Progenitor cell of endocrine pancreas (in vitro differentiated cells): ENCODE measurements at places on chromosomes 3 and 15. TPM values are rescaled to one million over a fixed set of nuclear protein-coding genes. Genes with fewer than 3 reads are reported as not detected.

- no peak for DNase-seq
Observed at GRCh38 chr3:170768334-170768801, 101.6 kb downstream of the RPL22L1 start.

DNA sequence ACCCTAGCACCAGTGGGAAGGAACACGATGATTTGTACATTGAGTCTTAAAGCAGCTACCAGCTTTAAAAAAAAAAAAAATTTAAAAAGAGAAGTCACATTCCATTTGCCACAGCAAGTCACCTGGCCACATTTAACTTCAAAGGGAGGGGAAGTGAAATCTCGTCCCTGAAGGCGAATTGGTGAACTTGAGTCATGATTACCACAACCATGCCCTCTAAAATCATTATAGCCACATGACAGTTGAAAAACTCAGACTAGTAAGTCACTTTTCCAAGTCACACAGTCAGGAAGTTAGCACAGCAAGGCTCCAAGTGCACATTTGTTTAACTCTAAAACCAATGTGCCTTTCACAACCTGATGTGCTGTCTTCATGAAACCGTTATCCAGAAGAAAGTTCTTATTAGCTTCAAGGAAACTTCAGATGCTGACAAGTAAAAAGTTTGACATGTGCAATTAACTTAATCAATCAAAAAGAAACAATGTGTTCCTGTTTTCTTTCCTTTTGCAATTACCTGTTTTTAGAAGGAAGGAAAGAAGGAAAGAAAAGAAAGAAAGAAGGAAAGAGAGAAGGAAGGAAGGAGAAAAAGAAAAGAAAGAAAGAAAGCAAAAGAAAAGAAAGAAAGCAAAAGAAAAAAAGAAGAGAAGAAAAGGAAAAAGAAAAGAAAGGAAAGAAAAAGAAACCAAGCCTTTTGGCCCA lies 8.3 kb upstream of the THSD4 start:
- DNase-seq, result no peak

GRCh38 chr3:11050666-11051323 lies 58.2 kb downstream of the SLC6A1 start:
- DNase-seq, result no peak

DNA sequence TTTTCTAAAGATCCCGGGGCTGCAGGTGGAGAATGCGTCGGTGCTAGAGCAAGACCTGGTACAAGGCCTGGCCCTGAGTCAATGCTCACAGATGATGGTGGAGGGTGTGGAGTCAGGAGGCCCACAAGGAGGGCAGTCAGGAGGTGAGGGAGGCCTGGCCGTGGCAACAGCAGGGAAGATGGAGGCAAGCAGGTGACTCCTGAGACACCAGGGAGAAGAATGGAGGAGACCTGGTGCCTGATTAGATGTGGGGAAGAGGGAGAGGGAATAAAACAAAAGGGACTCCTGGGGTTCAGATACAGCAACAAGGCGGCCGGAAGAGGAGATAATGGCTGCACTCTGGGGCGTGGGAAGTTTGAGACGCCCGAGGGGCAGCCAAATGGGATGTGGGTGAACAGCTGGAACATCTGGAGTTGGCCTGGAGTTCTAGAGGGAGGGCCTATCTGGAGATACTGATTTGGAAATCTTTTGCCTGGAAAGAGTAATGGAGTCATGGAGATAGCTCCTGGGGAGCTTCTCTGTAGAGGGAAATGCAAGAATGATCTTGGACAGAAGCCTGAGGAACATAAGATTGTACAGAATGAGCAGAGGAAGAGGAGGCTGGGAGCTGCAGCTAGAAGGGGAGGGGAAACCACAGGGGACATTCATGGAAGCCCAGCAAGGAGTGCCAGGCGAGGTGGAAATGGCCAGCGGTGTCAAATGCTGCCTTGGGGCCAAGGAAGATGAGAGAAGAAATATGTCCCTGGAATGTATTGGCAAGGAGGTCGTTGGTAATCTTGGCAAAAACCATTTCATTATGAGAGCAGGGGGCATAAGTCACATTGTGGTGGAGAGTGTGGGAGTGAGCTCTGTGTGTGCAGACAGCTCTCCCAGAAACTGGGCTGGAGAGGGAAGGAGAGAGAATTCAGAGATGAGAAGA lies 67.5 kb upstream of the CORO2B start:
- no peak for DNase-seq

DNA sequence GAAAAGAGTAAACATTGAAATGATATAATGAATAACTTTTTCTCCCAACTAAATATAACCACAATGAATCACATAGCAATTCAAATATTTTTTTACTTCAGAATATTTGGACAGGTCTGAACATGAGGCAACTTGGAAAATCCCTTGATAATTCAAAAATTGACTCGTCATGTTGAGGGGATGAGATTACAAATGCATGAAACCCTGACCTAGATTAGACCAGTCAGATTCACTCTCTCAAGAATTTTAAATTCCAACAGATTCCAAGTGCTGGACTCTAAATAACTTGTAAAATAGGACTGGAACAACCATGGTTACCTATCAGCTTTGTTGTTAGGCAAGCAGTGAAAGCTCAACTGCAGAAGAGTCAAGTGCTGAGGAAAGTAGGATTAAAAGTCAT lies 317.5 kb downstream of the GBE1 start:
- no peak for DNase-seq

GRCh38 chr15:52499506-52499905 lies 29.2 kb downstream of the MYO5A start:
- DNase-seq, result no peak

DNA sequence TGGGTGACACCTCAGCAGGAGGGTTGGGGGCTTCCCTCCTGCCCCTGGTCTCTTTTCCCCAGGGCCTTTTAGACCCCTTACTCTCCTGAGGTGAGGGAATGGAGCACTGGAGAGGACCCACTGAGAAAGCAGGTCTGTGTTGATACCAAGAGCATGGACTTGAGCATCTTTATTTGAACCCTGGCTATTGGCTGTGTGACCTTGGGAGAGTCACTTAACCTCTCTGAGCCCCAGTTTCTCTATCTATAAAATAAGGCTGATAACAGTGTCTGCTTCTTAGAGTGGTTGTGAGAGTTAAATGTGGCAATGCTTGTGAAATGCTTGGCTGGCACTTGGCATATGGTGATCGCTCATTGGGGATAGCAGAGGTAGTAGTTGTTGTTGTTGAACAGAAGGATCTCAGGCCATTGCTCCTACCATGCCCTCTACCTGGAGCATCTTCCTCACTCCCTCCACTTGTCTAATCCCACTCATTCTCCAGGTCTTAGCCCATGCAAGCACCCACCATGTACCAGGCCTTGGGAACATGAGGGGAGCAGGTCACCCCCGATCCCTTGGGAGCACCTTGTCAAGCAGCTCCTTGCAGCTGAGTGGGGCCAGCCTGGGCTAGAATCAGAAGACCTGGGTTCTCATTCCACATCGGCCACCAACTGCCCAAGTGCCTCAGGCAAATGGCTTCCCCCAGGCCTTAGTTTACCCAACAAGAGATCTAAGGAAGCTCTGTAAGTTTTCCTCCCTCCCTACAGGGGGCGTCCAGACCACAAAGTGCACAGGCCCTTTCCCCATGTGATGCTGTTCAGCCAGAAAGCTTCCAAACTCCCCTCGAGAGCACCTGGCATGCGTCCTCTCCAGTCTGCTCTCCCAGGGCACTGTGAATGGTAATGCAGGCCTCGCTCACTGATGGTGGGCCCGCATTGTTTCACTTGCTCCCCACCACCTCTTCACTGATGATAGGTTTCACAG lies 96.7 kb downstream of the LSM3 start:
- no peak for DNase-seq

The ZNF620 gene
- total RNA-seq, result 23.0 and 26.2 TPM in 2 replicates

The GOLGB1 gene
- total RNA-seq, result 63.0 and 72.8 TPM in 2 replicates

DNA sequence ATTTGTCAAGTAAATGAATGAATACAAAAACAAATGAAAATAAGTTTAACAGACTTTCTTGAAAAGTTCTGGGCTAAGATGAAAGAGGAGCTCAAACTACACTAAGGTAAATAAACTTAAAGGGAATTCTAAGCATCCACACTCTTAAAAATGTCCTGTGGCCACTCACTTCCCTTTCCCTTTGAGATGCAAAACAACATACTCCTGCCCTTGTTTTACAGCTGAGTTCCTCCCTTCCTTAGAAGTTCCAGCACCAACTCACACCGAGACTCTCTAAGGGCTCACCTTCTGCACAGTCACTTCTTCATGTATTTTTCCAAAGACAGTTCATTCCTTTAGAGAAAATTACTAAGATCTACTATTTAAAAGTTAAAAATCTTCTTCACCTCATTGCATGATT lies 123.3 kb upstream of the CMC1 start:
- no peak for DNase-seq

The FYTTD1 gene
- total RNA-seq, result 42.3 and 50.8 TPM in 2 replicates

The RYR3 gene
- total RNA-seq, result 0.07 and 0.22 TPM in 2 replicates

The TLR9 gene
- not detected in 2 replicates for total RNA-seq

The ICE2 gene
- total RNA-seq, result 84.8 and 85.1 TPM in 2 replicates

The SLC9A9 gene
- 0.17 and 0.78 TPM in 2 replicates for total RNA-seq

DNA sequence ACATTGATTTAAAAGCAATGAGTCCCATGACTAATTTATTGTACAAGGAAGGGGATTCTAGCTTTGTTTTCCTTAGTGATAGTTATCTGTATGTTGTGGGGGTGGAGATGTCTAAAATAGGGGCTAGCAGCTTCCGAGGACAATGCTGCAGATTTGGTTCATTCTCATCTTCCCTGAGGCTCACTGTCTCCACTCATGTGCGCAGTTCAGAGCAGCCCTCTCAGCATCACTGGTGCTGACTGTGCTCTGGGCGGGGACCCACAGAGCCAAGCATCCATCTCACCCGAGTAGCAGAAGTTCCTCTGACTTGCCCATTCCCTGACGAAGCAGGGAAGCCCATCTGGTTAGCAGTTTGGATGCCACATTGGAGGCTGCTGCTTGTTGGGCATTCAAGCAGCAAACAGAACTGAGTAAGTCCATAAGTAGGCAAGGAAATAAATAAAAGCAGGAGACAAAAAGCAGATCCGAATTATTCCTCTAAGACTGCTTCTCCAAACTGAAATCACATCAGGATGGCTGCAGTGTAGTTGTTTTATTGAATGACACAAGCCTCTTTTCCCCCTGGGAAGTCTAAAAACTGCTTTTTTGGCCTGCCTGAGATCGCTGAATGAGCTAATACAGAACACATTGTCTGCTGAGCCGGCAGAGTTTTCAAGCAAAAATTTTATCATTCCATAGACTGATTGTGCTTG lies 27.5 kb downstream of the RARB start:
- no peak for DNase-seq

The TEX55 gene
- not detected in 2 replicates for total RNA-seq

GRCh38 chr3:160027541-160028195 lies 39.0 kb downstream of the IL12A start:
- no peak for DNase-seq

DNA sequence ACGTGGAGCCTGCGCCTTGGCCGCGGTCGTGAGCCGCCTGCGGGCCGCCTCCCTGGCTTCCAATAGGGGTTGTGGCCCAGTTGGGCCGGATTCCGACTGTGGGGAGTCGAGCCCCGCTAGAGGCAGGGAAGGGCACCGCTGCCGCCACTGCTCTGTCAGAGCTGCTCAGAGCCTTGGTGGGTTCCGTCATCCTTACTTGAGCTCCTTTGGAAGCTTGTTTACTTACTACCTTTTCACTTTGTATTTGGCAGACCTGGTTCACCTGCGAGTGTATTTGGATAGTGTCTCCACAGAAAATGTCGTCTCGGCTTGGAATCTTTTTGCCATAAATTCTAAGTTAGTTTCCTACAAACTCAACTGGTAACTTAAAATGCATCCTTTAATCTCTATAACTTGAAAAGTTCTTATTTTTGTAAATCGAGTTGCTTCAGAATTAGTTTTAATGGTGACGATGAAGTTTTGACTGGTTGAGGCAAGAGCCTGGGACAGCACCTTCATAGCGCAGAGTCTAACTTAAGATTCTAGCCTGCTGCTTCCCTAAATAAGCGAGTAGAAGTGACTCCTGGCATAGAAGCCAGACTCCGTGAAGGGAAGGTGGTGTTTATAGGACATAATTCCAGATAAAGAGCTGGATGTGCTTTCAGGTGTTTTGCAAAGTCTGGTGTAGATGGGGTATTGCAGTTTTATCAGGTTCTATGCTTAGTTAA lies 800 bp downstream of the DAG1 start:
- no peak for DNase-seq

GRCh38 chr3:193805448-193805847 lies 212.4 kb downstream of the OPA1 start:
- no peak for DNase-seq

The RBMS3 gene
- 3.8 and 5.1 TPM in 2 replicates for total RNA-seq

DNA sequence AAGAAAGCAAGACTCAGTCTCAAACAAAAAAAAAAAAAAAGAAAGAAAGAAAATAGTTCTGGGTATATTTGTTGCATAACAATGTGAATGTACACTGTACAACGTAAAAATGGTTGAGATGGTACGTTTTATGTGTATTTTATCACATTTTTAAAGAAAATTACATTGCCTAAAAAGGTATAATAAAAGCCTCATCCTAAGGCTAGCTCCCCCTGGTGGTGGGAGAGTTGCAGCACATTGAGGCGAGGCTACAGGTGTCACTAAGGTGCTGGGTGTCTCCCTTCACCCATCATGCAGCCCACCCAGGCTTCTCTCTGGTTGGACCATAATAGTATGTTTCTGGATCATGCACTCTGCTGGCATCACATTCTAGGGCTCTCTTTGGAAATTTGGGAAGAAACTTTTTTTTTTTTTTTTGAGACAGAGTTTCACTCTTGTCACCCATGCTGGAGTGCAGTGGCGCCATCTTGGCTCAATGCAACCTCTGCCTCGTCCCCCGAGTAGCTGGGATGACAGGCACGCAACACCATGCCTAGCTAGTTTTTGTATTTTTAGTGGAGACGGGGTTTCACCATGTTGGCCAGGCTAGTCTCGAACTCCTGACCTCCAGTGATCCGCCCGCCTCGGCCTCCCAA lies 12.4 kb upstream of the RAB11A start:
- DNase-seq, result no peak

The ZCWPW2 gene
- 0.81 TPM in 1 of 2 replicates, not detected in the other for total RNA-seq
